HT1080 (cell line): ENCODE measurements at places on chromosomes 5 and 9.

- no peak for DNase-seq
Measured at GRCh38 chr5:57770039-57770438, 287.4 kb upstream of the ACTBL2 start.

- no peak for DNase-seq
Measured at GRCh38 chr5:77996943-77997342, 220.8 kb upstream of the TBCA start.

GRCh38 chr5:29642601-29643000 is 1550.9 kb upstream of the CDH6 start:
- DNase-seq = peak; percentile 7

GRCh38 chr9:99678566-99678965 is 143.1 kb upstream of the NR4A3 start:
- DNase-seq = no peak

DNA sequence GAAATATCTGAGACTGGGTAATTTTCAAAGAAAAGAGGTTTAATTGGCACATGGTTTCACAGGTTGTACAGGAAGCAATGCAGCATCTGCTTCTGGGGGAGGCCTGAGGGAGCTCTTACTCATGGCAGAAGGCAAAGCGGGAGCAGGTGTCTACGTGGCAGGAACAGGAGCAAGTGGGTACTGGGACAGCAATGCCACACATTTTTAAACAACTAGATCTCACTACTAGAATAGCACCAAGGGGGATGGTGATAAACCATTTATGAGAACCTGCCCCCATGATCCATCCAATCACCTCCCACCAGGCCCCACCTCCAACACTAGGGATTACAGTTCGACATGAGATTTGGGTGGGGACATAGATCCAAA is 47.6 kb upstream of the HOMER1 start:
- DNase-seq = no peak

DNA sequence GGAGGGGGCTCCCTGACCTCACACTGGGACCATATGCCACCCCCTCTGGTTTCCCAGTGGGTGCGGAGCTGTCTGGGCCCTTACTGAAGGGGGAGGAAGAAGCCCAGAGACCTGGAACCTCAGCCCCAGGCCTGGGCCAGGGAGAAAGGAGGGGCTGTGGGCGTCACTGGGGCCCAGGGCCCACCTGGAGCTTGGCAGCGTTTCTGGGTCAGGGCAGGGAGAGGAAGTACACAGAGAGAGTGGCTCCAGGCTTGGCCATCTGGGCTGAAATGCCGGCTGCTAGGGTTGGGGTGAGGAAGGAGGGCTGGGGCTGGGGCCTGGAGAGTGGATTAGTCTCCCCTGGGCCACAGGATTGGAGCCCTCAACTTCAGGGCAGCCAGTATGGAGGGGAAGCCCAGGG is 6.4 kb upstream of the DAB2IP start:
- no peak for DNase-seq
